ENCODE measurements at places on chromosomes 6 and 20.

DNA sequence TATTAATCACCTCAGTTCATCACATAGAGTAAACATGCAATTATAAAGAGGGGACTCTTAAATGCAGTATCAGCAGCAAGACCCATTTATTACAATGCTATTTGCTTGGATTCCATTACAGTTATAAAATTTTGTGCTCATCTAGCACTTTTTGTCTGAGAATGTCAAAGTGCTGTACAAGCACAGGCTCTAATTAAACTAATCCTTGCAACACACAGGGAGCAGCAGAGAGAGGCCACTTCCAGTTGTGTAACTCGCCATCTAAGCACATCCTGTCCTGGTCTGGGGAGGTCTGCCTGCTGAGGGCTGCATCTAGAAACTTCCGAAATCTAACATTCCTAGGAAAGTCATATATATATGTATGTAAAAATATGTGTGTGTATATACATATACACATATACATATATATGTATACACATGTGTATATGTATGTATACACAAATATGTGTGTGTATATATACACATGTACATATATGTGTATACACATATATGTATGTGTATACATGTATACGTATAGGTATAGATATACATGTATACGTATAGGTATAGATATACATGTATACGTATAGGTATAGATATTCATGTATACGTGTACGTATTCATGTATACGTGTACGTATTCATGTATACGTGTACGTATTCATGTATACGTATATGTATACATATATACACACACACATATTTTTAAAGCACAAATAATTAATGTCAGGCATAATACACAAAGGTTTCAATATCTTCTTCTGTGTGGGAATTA is 136.4 kb upstream of the JARID2 start:
- DNase-seq, result no peak

GRCh38 chr6:168190646-168191443 is 111.8 kb upstream of the FRMD1 start:
- DNase-seq, result no peak

DNA sequence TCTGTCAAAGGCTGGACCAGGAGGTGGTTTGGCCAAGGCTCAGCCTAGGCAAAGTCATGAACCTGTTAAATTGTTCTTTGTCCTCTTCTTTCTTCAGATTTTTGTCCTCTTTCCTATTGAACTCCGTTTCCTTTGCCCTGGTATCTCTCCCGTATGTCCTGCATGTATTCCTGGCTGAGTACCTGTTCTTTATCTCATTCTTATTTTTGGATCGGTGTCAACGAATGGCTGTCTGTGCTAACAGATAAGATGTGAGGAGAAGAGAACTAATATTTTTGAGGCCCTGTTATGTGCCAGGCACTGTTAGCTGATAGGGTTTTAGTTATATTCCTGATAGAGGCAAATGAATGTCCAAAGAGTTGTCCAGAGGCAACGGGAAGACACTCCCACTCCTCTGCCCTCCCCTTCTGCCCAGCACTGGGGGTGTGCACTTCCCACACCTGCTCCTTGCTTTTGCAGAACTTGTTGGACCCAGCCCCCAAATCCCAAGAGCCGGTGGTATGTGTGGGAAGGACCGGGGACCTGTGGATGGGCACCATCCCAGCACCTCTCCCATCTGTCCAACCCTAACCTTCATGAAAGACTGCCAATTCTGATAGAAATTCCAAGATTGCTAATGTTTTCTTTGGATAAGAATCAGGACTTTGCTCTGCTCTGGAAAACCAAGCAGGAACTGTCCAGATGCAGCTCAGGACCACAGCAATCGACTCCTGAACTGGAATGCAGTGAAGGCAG is 20.6 kb downstream of the MMP24OS start:
- DNase-seq, result no peak

GRCh38 chr6:69622230-69622629 is 174.6 kb downstream of the LMBRD1 start:
- no peak for DNase-seq

- DNase-seq, result no peak
These were observed 425.5 kb downstream of the BCKDHB start for GRCh38 chr6:80531681-80532619.

DNA sequence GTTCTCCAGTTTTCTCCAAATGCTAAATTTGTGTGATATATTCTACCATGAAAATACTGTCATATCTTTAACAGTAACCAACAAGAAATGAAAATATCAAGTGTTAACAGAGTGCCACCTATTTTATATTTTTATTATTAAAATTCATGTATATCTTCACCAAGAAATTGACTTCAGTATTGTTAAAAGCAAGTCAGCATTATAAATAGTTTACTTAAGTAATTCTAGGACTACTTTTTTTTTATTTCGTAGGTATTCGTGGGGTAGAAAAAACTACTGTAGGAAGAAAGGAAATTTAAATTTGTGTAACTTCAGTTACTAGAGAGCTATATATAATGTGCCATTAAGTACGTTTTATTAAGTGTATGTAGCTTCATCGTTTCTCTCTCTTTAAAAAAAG is 6.3 kb upstream of the MAN1A1 start:
- no peak for DNase-seq

DNA sequence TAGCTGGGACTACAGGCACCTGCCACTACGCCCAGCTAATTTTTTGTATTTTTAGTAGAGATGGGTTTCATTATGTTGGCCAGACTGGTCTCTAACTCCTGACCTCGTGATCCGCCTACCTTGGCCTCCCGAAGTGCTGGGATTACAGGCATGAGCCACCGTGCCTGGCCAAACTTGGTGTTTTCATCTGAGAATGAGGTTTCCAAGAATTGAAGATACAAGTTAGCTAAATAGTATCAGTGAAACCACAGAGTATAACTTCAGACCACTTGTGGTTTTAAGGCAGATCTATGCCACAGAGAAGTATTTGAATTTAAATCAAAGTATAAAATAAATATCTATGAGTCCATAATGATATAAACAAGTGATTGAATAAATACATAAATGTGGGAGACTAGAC is 70.1 kb downstream of the SLC16A10 start:
- DNase-seq, result no peak

GRCh38 chr20:41436679-41437078 is 70.1 kb upstream of the EMILIN3 start:
- DNase-seq, result no peak

GRCh38 chr20:5919626-5920544 is 30.4 kb downstream of the TRMT6 start:
- peak; percentile 22 for DNase-seq

- DNase-seq, result no peak
These were observed 225.5 kb downstream of the EYA4 start for GRCh38 chr6:133466680-133467079.

DNA sequence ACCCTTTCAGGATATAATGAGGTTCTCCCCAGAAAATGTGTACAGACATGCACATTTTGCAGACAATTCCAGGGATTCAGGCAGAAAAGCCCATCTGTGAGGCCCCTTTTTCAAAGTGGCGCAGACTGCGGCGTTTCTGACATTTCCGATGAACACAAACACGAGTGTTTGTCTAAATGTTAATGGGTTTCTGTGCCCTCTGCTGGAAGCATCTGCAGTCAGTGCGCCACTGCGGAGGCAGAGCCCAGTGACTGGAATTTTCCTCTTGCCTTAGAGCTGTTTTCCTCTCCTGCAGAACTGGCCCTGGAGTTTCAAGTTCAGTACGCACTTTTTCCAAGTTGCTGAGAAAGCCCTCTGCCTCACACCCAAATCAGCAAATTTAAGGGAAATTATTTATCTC is 15.3 kb downstream of the ANKRD60 start:
- DNase-seq, result no peak

- no peak for DNase-seq
These were observed 14.6 kb upstream of the RIPOR2 start for GRCh38 chr6:24950218-24950941.

DNA sequence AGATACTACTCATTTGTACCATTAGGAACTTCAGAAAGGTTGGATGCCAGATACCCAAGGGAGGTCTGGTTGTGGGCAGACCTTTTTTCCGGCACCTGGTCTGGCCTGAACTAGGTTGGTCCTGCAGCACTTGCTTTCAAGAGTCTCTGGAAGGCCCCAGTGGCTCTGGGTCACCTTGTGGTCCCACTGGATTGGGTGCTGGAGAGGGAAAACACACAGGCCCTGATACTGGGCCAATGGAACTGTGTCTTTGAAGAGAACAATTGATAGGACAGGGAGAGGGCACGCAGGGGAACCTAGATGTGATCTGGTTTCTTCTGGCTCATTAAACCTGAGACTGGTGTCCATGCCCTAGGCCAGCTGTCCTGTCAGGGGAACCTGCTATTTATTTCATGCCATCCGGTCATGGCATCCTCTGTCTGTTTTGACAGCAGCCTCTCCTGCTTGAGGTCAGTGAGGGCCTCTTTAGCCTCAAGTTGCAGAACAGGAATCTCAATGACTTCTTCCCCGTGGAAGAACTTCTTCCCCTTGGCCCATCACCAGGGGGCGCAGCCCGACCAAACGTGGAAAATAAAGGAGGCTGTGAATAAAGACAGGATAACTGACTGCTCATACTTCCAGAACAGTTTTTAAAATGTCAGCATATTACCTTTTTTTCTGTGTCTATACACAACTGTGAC is 25.0 kb downstream of the TAF8 start:
- peak; percentile 50 for DNase-seq

GRCh38 chr6:46734867-46735719 is at the start of gene PLA2G7:
Gene PLA2G7 (minus strand): TSS chr6:46735375. CDS start chr6:46722891, 12,484 bp downstream.
- no peak for DNase-seq

DNA sequence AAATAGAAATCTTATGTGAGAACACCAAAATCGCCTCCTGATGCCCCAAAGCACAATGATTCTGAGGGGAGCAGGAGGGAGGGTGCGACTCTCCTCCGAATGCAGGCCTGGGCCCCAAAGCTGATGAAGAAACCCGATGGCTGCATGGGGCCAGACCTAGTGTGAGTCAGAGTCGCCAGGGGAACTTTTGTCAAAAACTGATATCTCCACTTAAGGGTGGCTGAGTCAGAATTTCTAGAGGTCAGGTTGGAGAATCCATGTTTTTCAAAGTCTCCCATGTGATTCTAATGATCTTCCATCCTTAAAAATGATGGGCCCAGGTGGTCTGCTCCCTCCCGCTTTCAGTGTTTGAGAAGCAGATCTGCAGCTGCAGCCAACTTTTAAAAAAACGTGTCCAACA is 172.8 kb downstream of the BACH2 start:
- DNase-seq, result no peak

DNA sequence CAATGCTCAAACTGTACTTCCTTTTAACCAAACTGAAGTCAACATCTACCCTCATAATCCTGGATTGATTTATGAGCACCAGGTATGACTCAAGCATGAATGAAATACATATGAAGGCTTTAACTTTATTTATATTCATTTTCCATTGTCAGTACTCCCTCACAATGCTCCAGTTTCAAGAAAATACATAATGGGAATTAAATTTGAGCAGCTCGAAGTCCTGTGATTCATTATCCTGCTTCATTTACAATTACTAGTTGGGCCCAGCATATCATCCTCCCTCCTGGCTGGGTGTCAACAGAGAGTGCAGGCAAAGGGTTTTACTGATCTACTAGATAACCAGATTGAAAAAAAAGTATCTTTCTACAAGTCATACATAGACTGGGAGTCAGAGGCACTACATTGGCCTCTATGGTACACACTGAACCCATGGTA is 10.1 kb downstream of the SAMHD1 start:
- DNase-seq, result no peak

GRCh38 chr20:40536808-40537207 is 152.2 kb downstream of the MAFB start:
- DNase-seq, result no peak

GRCh38 chr6:113586413-113587077 is 270.6 kb upstream of the MARCKS start:
- no peak for DNase-seq

GRCh38 chr20:19562426-19562825 is 195.6 kb upstream of the RIN2 start:
- no peak for DNase-seq

DNA sequence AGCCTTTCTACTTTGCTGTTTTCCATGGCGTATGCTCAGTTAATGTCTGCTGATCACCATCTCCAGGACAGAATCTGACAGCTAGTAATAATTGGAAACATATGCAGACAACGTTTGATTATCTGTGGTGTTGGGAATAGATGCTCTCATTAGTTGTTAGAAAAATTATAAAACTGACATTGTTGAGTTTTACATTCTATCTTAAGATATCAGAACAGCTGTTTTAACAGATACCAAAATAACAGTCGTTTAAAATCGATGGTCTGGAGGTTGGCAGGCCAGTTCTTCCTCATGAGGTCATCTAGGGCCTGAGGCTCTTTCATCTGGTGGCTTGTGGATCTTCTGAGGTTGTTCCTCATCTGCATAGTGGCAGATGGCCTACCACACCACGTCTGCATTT is 137.6 kb downstream of the AIG1 start:
- DNase-seq, result no peak

DNA sequence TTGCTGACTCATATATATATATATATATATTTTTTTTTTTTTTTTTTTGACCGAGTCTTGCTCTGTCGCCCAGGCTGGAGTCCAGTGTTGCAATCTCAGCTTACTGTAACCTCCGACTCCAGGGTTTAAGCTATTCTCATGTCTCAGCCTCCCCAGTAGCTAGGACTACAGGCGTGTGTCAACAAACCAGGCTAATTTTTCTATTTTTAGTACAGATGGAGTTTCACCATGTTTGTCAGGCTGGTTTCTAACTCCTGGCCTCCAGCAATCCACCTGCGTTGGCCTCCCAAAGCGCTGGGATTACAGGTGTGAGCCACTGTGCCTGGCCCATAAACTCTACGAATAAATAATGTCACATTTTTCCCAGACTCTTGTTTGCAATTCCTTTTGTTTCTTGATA is 4.8 kb downstream of the LRP11 start:
- no peak for DNase-seq

DNA sequence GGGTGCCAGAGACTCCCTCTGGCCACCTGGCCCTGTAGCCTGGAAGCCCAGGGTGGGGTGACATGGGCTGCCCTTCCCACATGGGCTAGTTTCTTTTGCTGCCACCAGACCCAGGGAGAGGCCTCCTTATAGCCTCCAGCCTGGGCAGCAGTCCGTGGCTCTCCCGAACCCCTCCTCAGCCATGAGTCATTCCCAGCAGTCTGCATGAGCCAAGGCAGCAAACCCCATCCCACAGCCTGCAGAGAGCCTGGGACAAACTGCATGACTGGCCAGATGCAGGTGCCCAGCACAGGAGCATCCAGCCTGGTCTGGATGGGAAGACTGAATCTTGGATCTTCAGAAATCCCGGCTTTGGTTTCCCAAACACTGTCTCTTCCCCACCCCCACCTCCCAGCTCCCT is 75.7 kb downstream of the MRPL14 start:
- DNase-seq, result no peak

DNA sequence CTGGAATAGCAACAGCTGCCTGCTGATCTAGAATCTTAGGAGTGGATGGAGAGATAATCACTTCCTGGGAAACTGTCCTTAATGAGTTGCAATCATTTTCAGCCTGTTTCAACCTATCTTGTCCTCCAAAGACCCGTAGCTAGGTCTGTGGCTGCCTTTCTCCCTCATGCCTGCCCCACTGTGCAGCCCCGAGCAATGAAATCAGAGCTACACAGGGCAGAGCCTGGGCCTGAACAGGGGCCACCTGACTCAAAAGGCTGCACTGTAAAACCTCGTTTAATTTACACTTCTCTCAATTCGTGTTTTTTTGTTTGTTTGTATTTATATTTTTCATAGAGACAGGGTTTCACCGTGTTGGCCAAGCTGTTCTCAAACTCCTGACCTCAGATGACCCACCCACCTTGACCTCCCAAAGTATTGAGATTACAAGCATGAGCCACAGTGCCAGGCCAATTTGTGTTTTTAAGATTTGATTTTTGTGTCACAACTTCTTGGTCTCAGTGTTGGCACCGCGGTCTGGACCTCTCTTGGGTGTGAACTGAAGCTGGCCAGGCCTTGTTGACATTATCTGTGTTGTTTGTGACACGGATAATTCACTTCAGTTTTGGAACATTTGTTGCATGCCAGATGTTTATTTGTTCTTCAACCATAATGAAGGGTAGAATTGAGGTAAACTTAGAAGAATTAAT is 21.5 kb downstream of the GGTLC1 start:
- no peak for DNase-seq
